Prostate gland (tissue), 2 donors: ENCODE measurements at places on chromosomes 4 and X. TPM values are rescaled to one million over a fixed set of nuclear protein-coding genes. Genes with fewer than 3 reads are reported as not detected.

ALAS2 gene
- not detected for total RNA-seq

IBSP gene
- not detected for total RNA-seq

ZXDA gene
- 7.4 TPM for total RNA-seq

TAB3 gene
- 166 TPM for total RNA-seq

RPS3A gene
- total RNA-seq: 1,494 TPM

GRCh38 chr4:6221851-6222760 lies 21.8 kb upstream of the JAKMIP1 start:
- H3K27ac ChIP-seq: no peak overlapping the region
- H3K27me3 ChIP-seq: no peaks in the 10 kb centered on the region
- no peaks in the 10 kb centered on the region for H3K4me1 ChIP-seq

DNA sequence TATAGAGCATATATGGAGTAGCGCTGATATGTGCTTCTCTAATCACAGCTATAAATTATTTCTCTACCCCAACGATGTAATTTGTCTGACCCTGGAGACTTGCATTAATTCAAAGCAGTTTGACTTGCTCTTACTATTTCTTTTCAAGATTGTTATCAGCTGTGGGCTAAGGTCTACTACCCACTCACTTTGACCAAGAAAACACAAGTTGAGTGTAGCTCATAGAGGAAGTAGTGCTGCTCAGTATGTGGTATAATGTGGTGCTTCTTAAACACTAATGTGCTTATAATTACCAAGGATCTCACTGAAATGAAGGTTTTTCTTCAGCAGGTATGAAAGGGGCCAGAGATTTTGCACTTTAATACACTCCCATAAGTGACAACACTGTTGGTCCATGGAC lies 70.1 kb downstream of the INPP4B start:
- DNase-seq: no peak
- H3K27ac ChIP-seq: no peak overlapping the region
- H3K36me3 ChIP-seq: no peaks in the 10 kb centered on the region
- H3K27me3 ChIP-seq: no peaks in the 10 kb centered on the region
- H3K4me3 ChIP-seq: no peak overlapping the region

- no peaks in the 10 kb centered on the region for H3K27me3 ChIP-seq
- DNase-seq: no peak
- no peaks in the 10 kb centered on the region for H3K36me3 ChIP-seq
- no peaks in the 10 kb centered on the region for H3K4me1 ChIP-seq
- H3K4me3 ChIP-seq: no peak overlapping the region
These were observed 62.1 kb downstream of the GPRIN3 start for GRCh38 chr4:89245459-89245858.

- H3K36me3 ChIP-seq: no peaks in the 10 kb centered on the region
- H3K27ac ChIP-seq: no peak overlapping the region
- no peak overlapping the region for H3K4me3 ChIP-seq
- no peaks in the 10 kb centered on the region for H3K27me3 ChIP-seq
These were observed 55.8 kb downstream of the ADAMTS3 start for GRCh38 chr4:72513227-72513626.
